ENCODE measurements at places on chromosomes 12 and 14.

DNA sequence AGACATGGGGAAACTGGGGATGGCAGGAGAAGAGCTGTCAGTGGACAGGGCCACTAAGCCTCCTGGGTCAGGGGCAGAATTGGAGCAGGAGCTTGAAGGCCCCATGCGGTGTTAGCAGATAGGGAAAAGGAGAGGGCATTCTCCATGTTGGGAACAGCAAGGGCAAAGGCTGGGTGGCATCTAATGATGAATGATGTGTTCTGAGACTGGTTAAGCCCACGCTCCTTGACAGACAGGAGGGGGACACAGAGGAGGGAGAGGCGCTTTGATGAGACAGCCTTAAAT lies 63.0 kb downstream of the CLMN start:
- DNase-seq, result no peak

DNA sequence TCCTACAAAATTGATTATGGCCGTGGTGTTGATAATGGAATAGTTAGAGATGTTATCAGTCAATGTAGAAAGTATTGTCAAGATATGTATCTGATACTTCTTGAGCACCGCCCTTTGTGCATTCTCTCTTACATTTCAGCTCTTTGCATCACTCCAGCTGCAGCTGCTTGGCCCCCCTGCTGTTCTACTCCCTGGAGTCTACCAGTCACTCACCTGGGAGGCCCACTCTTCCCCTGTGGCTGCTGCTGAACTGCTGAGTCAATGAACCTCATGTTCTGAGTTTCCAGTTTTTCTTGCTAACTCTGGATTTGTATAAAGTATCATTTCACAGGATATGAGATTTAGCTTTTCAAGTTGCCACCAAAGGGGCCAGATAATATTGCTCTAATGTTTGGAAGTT lies 312.8 kb upstream of the SLC16A7 start:
- DNase-seq, result no peak

DNA sequence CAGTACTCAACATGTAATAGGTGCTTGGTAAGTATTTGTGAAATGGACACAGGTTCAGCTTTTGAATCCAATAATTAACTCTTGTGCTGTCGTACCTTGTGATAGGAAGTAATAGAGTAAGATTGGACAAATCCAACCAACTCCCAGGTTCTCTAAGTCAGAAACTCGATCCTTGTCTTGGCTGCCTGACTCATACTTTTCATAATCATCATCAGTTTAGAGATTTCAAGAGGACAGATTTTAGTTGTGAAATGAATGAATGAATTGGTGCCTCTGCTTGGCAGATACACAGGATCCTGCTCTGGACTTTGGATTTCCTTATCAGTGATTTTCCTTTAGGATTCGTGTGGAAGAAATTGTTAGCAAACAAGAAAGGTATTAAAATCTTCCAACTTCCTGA lies 1145.2 kb downstream of the AACS start:
- no peak for DNase-seq

GRCh38 chr12:53495903-53496751 lies 3.1 kb downstream of the MAP3K12 start:
- no peak for DNase-seq

- no peak for DNase-seq
Observed at GRCh38 chr14:51431033-51431709, 191.1 kb downstream of the TMX1 start.
